Immature natural killer cell (primary cell): ENCODE measurements at places on chromosomes 6 and 20.

DNA sequence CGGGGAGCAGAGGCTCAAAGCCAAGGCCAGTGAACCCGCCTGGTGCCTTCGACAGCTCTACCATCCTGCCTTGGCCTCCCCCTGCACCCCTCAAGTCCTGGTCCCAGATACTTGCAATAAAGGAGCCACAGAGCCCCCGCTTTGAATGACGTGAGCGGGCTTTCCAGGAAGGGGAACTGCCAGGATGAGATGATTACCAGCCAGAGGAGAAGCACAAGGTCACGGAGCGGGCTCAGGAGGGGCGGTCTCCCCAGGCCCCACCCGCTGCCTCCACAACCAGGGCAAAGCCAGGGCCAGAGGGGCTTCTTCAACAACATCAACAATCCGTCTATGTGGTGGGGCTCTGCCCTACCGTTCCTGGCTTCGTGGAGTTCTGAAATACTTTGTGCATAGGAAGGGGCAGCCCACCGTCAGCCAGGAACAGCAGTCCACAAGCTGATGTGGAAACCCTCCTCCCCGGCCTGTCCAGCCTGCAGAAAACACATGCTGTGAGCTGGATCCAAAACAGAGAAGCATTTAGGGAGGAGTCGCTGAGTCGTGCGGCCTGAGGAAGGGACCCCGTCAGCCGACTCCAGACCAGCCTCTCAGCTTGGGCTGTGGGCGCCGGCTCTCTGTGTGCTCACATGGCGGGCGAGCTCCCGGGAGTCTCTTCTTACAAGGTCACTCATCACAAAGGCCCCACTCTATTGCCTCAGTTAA, 392.5 kb downstream of the CDH4 start:
- no peaks in the 10 kb centered on the region for H3K36me3 ChIP-seq
- H3K27me3 ChIP-seq = peaks cover 3% of the 10 kb centered on the region
- no peak overlapping the region for H3K4me3 ChIP-seq
- no peak overlapping the region for H3K27ac ChIP-seq
- no peak for DNase-seq

- peaks cover 19% of the 10 kb centered on the region for H3K27me3 ChIP-seq
- DNase-seq = no peak
- no peak overlapping the region for H3K27ac ChIP-seq
- H3K4me1 ChIP-seq = no peaks in the 10 kb centered on the region
Measured at GRCh38 chr6:52076791-52077179, 10.6 kb downstream of the PKHD1 start.

DNA sequence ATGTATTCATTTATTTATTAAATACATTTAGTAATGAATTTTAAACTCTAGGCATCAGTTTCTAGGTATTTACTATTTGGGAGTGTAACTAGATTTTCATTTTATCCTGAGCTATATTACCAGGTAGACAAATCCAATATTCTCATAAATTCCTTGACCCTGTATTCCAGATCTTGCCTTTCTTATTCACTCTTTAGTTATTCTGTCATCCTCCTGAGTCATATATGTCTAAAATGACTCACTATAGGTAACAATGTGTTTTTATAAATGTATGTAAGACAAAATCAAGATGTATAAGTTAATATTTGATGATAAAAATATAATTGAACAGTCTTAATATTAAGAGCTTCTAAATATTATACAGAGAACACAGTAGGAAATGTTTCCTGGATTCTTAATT, 642.1 kb upstream of the NRSN1 start:
- no peaks in the 10 kb centered on the region for H3K27me3 ChIP-seq
- DNase-seq = no peak
- H3K36me3 ChIP-seq = no peaks in the 10 kb centered on the region
- no peaks in the 10 kb centered on the region for H3K4me1 ChIP-seq
- no peak overlapping the region for H3K4me3 ChIP-seq

DNA sequence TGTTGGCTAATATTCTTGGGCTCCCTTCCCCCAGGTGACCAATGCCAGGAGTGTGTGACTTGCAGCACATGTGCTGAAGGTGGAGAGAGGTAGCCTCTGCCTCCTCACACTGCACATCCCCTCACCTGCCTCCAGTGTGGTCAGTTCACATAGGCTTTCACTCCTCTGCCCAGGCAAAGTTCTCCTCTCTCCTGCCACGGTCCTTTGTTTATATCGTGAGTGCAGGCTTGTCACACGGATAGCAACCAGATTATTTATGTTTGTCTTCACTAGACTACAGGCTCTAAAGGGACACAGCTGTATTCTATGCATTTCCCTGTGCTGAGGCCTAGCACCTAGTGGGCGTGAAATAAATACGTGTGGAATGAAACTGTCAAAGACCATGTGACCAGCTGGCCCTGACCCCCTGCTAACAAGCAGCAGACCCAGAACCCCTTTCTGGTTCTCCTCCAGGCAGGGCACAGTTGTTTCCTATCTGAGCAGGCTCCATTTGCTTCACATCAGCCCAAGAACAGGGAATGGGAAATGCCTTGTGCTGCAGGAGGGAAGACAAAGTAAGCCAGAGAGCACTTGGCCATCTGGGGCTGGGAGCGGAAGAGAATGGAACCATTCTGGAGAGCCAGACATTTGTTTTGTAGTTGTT, 42.3 kb downstream of the UNC5CL start:
- H3K27ac ChIP-seq = no peak overlapping the region
- no peak overlapping the region for H3K4me3 ChIP-seq
- H3K27me3 ChIP-seq = peaks cover 5% of the 10 kb centered on the region
- no peaks in the 10 kb centered on the region for H3K4me1 ChIP-seq
- H3K36me3 ChIP-seq = no peaks in the 10 kb centered on the region

- no peak overlapping the region for H3K4me3 ChIP-seq
- no peaks in the 10 kb centered on the region for H3K27me3 ChIP-seq
- H3K27ac ChIP-seq = no peak overlapping the region
- no peaks in the 10 kb centered on the region for H3K4me1 ChIP-seq
- DNase-seq = no peak
Measured at GRCh38 chr20:61925555-61926252, 140.0 kb downstream of the TAF4 start.
